Kidney capillary endothelial cell (primary cell): ENCODE measurements at places on chromosomes 3 and 15.
A peak's percentile ranks its signal among the peaks of the same experiment; 100 is the strongest.

GRCh38 chr15:33644304-33644703 lies 324.0 kb upstream of the CHRM5 start:
- DNase-seq = no peak

DNA sequence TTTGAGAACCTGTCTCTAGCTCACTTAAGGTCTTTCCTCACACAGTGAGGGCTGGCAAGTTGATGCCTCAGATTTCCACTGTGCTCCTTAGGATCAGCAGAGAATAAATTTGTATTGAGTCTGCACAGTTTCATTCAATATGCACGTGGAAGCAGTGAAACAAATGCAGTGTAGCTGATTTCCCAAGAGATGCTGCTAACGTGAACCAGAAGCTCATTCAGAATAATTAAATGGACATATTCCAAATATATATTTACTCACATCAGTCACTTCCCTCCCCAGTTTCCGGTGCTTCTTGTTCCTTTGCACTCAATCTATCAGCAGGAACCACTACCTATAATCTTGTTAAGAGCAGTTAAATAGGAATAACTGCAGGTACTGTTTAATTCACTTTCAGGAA lies 86.1 kb downstream of the UNC13C start:
- DNase-seq = no peak

DNA sequence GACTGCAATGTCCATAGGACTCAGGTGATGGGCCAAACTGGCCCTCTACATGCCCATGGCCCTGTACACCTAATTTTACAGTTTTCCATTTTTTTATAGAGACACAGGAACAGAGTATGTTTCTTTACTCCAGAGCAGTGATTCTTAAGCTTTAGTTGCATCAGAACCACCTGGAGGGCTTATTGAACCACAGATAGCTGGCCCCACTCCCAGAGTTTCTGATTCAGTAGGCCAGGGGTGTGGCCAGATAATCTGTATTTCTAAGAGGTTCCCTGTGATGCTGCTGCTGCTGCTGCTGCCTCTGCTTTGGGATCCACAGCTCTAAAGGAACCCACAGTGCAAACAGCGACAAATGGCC lies 5.1 kb downstream of the RBP1 start:
- no peak for DNase-seq

DNA sequence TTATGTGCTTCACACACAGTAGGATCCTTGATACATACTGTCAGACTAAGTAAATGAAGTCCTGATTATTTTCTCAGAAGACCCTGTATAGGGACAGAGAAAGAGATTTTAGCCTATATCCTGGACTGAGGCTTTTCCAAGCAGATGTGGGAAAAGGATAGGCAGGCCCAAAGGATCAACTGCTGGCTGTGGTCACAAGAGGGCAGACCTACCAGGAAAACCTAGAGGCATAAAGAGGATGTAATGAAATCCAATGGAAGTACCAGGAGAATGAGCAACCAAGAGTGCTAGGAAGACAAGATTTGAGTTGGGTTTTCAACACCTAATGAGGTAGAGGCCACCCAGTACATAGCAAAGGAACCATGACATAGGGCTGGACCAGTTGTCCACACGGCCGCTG lies 23.1 kb downstream of the DCLK3 start:
- peak; percentile 38 for DNase-seq

- DNase-seq = no peak
These were observed 88.2 kb downstream of the GMPS start for GRCh38 chr3:155958676-155959075.

DNA sequence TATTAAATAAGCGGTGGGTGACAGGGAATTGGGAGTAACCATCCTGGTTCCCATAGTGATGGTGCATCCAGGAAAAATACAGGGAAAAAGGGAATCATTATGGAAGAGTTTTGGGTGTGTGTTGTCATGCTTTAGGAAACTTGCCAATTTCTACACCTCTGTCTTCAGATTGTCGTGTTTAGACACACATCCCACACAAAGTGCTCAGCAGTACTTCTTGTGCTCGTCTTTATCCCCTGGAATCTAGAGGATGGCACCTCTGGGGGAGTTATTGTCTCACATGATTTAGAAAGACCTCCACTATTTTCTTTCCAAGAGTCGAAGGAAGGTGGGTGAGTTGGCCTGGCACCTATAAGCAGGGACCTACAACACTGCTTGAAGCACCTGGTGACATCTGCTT lies 35.8 kb downstream of the CACNA1D start:
- DNase-seq = no peak

- no peak for DNase-seq
These were observed 37.7 kb downstream of the TKT start for GRCh38 chr3:53218131-53218530.

DNA sequence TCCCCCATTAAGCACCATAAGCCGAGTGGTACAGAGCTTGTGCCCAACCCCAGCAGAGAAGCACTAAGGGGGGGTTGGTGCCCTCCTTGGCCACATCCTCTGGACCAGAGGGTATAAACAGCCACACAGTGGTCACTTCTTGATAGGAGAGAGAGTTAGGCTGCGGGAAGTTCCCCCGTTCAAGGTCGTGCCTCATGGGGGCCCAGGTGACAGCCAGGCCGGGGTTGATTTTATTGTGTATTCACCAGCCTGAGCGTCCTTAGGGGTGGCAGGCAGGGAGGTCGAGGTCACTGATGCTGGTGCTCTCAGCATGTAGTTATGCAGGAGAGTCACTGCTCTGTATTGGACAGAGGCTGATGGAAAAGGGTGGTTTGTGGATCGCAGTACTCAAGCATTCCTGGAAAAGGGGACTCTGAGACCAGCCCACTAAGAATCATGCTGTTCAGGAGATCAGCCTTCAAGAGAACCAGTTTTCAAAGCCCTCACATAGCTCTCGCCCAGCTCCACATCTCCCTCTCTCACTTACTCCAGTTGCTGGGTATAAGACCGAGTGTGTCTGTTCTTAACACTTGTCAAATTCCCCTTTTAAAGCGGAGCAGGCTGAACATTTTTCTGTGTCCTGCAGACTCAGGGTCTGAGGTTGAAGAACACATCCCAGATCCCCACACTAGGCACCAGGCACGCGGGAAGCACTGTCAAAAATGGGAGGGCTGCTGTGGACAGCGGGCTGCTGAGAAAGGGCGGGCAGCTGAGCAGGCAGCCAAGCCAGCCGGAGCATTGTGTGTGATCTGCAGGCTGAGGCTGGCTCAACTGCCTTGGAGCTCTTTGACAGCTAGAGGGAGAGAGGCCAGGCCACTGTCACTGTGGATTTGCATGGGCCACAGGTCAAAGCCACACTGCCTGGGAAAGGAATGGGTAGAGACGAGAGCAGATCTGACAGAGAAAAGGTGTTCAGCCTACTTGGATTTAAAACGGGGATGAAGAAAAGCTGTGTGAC lies 279.3 kb upstream of the LRRFIP2 start:
- DNase-seq = peak; percentile 47

DNA sequence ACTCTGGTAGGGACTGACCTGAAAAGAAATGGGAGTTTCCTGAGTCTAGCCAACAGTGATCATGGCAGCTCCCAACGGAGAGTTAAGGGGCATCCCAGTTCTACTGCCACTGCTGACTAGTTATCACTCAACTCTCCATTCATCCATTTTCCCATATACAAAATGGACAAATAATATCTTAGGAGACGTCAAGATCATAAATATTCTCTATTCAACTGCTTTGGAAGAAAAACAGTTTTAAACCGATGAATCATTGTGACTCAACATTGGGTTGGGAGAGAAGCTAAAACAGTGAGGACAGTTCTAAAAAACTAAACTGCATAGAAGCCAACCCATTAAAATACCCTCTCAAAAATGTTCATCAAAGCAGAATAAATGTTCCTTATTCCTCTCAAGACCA lies 57.6 kb upstream of the CHRM5 start:
- DNase-seq = peak; percentile 10

- DNase-seq = no peak
These were observed 302.5 kb downstream of the OCA2 start for GRCh38 chr15:27796405-27797320.

- no peak for DNase-seq
These were observed 727.8 kb upstream of the CFAP20DC start for GRCh38 chr3:59777667-59778077.

DNA sequence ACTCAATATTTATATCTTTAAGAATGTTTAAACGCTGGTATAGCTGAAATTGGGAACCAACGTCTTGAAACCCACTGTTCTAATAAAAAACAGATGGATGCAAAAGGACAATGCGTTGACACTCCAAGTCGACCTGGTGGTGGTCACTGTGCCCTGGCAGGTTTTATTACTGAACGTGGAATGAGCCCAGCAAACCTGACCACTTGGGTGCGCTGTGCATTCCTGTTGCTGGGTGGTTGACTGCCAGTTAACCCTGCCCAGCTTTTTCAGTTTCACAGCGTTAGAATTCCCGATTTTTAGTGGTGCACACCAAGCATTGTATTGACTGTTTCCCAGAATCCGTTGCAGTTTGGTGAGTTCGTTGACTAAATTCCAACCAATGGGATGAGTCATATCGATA lies 384.4 kb downstream of the OCA2 start:
- DNase-seq = no peak

DNA sequence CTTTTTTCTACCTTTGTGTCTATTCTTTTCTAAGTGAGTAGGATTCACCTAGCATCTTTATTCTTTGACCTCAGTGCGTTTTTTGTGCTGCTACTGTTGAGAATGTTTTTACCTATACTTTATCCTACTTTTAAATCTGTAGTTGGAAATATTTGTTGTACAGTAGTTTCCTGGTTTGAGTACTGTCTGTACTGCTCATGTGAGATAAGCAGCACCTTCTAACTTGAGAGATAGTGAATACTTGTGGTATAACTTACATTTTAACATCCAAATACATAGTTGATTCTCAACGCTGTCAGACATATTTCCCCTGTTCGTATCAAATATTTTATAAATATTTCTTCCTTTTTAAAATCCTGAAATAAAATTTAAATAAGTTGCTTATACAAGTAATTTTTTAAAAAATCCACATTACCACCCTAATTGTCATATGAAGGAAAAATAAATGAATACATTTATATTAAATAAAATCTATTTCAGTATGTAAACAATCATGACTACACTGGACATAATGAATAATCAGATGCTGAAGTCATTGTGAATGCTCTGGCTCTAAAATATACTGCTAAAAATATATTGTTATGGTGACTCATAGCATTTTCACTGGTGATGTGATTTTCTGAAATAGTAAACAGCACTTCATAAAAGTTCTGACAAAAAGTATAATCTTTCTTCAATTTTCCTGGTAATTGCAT lies 17.4 kb downstream of the ATP11B start:
- DNase-seq = peak; percentile 44

DNA sequence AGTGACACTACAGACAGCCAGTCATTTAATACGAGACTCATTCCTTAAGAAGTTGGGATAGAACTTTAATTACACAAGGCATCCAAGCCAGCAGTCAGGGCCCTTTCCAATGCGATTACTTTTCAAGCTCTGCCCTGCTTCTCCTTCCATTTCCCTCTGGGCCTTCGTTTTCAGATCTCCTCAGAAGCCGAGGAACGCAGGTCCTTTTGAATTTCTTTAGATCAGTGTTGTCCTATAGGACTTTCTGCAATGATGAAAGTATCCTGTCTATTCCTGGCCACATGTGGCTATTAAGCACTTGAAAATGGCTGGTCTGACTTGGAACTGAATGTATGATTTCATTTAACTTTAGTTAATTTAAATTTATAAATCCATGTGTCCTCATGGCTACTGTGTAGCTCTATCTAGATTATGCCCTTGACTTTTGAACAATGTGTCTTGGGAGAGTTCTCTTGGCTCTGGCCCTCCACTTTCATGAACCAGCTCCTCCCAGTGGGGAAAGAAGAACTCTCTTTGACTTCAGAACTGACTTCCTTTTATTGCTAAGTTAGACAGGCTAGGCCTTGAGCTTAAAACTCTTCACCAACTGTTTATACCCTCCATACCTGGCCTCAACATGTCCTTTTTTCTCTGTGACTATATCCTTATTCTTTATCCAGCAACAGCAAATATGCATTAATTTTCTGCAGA lies 22.6 kb downstream of the TGFBR2 start:
- DNase-seq = no peak

- DNase-seq = no peak
These were observed 16.4 kb downstream of the HDC start for GRCh38 chr15:50248994-50249582.

DNA sequence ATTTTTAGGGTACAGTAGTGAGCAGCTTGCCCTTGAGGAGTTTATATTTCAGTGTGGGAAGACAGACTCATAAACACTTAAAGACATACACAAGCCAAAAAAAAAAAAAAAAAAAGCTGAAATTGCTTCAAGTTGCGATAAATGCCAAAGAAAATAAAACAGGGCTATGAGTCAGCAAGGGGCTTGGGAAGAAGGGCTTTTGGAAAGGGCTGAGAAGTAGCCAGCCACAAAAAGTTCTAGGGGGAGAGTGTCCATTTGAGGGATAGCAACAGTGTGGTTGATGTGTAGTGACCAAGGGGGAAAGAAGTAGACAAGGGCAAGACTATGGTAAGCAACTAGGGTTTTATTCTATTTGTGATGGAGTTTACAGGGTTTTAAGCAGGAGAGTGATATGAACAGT lies 185.5 kb downstream of the ADAMTS9 start:
- DNase-seq = no peak

DNA sequence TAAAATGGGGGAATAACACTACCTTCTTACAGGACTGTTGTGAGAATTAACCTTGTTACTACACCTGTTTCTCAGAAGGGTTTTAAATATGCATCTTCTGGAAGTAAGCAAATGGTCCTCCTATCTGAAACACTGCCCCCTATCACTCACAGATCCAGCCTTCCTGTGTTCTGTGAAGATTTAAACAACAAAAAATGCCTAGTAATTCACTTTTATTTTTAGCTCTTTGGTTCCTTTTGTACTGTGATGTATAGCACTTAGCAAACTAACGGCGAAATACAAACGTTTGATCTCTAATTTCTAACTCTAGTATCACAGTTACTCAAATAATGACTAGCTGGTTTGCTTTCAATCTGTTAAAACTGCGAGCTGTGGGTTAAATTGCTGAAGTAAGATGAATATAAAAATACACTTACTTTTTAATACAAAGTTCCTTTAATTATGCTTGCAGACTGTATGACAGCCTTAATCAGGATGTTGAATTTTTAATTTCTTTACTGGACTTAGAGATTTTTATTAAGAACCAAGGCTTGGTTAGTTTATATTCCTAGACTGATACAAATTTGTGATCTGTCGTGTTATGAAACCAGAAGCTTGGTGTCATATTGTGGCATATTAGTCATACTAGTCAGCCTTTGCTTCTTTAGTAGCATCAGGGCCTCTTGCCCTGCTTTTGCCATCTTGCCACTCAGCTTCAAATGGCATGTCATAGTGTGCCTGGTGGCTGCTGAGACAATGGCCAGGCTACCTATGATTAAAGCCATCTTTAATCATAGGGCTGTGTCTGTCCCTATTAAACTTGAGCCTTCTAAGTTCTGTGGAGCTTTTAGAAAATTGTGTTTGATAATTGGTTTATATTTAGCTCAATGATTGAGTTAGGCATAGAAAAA lies 9.2 kb downstream of the EIF3J start:
- no peak for DNase-seq

DNA sequence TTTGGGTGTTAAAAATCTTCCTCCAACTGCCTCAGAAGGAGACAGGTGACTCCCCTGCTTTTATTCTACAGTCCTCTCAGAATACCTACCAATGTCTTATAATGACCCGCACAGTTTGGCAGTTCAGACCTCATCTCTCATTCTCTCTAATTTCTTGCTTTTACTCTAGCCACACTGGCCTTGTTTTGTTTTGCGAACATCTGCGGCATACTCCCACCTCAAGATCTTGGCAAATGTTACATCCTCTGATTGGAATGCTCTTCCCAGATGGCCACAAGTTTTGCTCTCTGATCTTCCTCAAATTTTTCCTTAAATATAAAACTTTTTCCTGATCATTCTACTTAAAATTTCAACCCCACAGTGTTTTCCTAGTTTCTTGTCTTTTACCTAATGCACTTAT lies 94.1 kb downstream of the PLSCR2 start:
- no peak for DNase-seq
